Neural progenitor cell (in vitro differentiated cells): ENCODE measurements at places on chromosomes 5 and 9.

GRCh38 chr5:14958188-14958587, 86.6 kb upstream of the ANKH start:
- DNase-seq: no peak

GRCh38 chr5:69049151-69049550, 44.7 kb upstream of the SLC30A5 start:
- no peak for DNase-seq

- DNase-seq: no peak
Measured at GRCh38 chr5:59401637-59402036, 491.9 kb downstream of the PDE4D start.

DNA sequence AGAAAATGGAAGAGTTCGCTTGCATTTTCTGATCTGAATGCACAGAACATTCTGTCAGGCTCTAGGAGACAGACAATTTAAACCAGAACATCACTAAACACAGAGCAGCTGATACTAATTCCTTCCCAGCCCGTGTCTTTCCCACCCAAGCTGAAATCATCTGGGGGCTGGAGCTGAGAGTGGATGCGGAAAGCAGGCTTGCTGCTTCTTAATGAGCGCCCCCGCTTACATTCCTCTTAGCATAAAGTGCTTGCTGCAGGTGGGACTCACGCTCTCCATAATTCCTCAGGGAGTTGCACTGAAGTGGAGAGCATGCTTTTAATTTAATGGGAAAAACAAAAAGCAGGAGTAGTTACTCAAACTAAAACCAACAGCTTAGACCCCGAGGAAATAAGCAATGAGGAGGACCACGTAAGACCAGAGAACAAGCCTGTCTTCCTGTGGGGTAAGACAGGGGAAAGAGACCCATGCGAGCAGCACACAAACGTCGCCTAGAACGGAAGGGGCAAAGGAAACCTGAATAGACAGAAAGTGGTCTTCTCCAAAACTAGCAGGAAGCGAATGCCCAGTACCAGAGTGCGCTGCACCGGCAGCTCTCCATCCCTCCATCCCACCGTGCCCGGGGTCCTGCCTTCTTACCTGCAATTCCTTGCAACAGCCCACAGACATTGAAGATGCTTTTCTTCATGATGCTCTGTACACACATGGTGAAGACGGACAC, 139.3 kb downstream of the LHFPL2 start:
- no peak for DNase-seq

DNA sequence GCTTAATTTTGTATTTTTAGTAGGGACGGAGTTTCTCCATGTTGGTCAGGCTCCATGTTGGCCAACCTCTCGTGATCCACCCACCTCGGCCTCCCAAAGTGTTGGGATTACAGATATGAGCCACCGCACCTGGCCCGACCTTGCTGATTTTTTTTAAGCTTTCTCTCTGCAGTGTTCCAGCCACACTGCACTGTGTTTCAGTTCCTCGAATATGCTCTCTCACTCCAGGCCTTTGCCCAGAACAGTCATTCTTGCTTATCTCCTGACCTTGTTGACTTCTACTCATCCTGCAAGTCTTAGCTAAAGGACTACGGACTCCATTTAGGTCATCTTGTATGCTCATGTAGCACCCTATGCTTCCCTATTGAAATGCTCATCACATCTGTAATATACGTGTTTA, 3.3 kb downstream of the SNAPC3 start:
- DNase-seq: no peak

- no peak for DNase-seq
Measured at GRCh38 chr9:21764846-21765245, 37.6 kb upstream of the MTAP start.

DNA sequence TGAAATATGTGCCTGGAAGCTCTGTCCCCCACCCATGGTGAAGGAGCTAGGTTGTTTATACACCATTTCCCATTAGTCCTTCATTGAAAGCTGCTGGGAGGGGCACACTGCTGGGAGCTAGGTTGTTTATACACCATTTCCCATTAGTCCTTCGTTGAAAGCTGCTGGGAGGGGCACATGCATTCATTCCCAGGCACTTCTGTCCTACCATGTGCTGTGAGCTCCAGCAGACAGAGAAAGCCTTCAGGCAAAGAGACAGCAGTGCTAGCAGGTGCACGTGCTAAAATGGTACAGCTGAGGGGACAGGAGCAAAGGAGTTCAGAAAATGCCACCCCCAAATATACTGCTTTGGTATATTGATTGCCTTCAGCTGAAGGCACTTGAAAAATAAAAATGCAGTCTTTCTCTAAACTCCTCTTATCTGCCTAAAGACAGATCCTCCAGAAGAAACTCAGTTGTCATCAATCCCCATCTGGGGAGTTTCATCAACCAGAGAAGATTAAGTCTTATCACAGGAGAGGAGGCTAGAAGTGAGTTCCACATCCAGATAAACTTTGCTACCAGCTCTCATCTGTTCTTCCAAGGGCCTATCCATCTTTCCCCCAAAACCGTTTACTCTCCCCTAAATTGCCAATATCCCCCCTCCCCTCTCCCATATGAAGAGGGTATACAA, 27.7 kb upstream of the DAPK1 start:
- no peak for DNase-seq

DNA sequence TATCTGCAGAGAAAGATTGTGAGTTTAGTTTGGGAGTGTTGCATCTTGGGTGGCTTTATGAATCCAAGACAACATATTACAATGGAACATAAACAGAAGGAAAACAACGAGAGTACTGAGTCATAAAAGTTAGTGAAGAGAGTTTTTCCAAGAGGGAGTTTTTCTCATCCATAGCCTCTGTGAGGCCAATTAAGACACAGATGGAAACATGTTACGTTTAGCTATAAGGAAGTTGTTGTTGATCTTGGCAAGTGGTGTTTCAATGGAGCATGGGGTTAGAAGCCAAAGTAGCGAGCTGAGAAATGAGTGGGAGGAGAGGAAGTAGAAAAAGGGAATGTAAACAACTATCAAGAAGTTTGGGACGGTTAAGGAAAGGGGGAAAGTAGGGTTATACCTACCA, 53.3 kb upstream of the SPATA31D4 start:
- no peak for DNase-seq

DNA sequence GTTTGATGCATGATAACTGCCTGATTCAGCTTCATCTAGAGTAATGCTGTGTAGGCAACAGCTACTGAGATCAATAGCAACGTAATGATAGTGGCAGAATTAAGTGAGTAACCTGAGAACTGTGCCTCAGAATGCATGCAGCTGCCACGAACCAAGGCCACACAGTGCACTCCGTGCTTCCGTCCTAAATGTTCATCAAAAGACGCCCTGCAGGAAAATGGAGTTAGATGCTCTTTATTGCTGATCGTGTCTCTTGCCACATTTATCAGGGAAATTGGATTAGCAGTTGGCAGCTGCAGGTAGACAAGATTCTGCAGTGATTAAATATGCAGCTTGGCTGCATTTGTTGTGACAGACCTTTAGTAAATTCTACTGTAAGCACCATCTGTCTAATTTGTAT, 107.7 kb upstream of the TLX3 start:
- peak; percentile 31 for DNase-seq
